NCI-H1694 treated with DMSO at 0.1 percent for 48 hours (cell line): ENCODE measurements at places on chromosomes 2 and 18.
A peak's percentile ranks its signal among the peaks of the same experiment; 100 is the strongest.

- DNase-seq = no peak
Measured at GRCh38 chr2:223071139-223071538, 19.1 kb downstream of the KCNE4 start.

GRCh38 chr2:36753706-36754221 lies 57.3 kb downstream of the VIT start:
- DNase-seq = no peak

DNA sequence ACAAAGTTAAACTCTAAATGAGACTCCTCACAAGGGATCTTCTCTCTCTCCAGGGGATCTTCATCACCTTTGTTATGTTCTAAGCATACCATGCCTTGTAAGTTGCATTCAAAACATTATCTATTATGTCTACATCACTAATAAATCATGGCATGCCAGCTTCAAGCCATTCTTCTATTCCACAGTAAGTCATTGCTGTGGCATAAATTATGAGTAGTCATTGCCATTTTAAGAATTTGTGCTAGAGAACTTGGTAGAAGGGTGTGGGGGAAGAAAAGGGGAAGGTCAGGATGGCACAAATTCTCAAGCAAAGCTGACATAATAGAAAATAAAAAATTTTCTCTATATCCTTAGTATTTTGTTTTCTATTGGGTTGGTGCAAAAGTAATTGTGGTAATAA lies 33.5 kb downstream of the BARD1 start:
- DNase-seq = no peak

- DNase-seq = no peak
Measured at GRCh38 chr18:32300914-32301313, 111.1 kb downstream of the MEP1B start.

- DNase-seq = no peak
Measured at GRCh38 chr2:128090575-128090944, 440 bp upstream of the UGGT1 start.

- no peak for DNase-seq
Measured at GRCh38 chr2:44358503-44358902, 2.8 kb downstream of the PREPL start.

- no peak for DNase-seq
Measured at GRCh38 chr18:54776282-54776977, 51.8 kb upstream of the RAB27B start.

DNA sequence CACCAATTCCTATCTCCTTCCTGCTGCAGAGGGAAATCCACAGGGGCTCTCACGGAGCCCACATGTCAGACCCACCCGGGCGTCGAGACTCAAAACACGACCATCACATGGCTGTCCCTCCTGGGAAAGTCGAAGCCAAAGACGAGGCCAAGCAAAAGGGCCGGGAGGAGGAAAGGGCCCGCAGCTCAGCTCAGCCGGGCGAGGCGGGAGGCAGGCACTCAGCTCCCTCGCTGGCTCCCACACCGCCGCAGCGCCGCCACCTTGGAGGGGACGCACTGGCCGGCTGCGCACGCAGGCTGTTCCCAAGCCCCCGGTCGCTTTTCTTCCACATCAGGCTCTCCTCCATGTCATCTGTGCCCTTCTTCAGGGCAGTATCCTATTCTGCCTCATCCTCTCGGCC lies 130.4 kb downstream of the L3MBTL4 start:
- no peak for DNase-seq

DNA sequence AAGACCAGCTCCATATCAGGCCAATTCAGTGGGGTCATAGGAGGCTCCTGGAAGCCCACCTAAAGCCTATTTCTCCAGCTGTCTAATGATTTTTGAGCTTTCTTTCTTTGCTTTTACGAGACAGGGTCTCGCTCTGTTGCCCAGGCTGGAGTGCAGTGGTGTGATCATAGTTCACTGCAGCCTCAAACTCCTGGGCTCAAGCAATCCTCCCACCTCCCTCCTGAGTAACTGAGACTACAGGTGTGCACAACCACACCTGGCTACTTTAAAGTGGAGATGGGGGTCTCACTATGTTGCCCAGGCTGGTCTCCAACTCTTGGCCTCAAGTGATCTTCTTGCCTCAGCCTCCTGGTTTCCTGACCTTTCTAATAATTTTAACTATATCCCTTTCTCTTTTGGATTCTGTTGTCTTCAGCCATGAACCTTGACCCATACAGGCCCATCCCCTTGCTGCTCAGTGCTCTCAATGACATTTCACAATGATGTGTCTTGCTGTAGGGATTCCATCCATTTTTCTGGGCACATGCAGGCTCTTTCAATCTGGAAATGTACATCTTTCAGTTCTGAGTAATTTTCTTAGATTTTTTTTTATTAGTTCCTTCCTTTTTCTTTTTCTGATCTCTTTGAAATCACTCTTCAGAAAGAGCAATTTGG lies 29.7 kb downstream of the GNLY start:
- no peak for DNase-seq

DNA sequence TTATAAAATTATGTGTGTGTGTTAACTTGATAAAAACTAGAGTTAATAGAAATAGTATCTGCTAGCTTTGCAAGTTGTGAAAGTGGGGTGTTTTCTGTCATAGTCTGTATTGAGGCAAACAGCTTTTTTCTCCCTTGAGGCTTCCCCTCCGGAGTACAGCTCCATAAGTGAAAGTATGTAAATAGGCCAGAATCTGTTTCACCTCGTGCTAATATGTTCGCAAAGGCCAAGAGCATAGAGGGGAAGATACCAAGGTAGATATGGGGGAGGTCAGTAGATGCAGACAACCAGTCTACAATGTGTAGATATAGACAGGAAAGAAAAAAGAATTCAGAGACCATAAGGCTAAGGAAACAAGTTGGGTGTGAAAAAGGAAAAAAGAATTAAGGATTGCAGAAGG lies 72.9 kb downstream of the PTRHD1 start:
- DNase-seq = no peak

DNA sequence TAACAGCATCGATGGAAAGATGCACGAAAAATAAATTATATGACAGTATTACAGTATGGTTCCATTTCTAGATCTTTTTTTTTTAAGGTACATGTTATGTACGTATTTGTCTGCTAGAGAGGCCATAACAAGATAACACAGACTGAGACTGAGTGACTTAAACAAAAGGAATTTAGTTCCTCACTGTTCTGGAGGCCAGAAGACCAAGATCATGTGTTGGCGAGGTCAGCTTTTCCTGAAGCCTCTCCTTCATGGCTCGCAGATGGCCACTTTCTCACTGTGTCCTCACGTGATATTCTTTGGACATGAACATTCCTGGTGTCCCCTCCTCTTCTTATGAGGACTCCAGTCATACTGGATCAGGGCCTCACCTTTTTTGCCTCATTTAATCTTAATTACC lies 177.4 kb downstream of the CAPN13 start:
- no peak for DNase-seq

GRCh38 chr2:118642501-118642900 lies 204.9 kb downstream of the EN1 start:
- no peak for DNase-seq

GRCh38 chr18:5628512-5629255 lies 84.9 kb upstream of the EPB41L3 start:
- no peak for DNase-seq

DNA sequence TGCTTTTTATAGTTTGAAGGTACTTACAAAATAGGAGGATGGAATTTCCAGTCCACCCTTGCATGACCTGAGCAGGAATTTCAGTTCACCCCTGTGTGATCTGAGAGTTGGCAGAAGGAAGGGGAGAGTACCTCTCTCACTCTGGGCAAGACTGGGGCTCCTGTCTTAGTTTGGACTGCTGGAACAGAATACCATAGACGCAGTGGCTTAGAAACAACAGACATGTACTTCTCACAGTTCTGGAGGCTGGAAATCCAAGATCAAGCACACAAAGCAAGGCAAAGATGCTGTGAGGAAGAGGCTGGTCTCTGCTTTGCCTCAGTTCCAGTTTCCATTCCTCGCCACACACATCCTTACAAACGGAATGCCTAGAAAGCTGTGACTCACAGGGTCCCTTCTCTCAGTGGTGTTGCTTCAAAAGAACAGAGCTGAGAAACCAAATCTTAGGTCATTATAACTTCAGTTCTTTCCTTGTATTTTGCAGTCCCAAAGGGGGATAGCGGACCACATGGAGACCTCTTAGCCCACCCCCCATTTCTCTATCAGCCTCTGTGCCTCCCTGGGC lies 108.8 kb upstream of the HAAO start:
- DNase-seq = no peak

DNA sequence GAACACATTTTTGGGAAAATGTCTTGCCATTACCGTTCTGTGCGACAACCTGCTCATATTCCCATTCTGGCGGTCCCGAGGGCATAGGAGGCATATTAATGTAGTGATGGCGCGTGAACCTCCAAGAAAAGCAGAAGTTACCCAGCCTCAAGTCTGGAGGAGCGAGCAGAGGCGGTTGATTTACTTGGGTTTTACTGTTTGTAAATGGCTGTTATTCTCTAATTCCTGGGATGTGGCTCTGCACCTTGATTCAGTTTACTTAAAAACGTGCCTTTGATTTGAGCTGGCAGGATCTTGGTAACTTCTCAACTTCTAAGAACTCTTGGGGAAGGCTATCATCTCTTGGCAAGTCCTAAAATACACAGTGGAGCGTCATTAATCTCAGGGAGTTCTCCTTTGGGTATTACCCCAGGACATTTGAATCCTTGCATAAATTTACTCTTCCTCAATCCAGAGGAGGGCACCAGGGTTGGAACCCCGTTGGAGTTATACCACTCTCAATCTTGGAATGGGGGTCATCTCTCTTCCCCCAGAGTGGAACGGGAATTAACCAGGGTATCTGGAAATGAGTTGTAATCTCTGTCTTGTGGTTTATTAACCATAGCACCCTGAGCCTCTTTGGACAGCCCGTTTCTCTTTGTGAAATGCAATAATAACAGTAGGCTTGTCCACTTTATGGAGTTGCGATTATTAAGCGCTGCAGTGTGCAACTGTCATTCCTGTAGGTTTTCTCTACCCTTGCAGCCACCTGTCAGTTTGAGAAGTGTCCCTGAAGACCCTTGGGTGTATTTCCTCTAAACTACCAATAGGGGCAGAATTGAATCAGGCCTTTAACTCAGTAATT lies 2.1 kb downstream of the HK2 start:
- DNase-seq = peak; percentile 82

GRCh38 chr2:144147356-144147755 lies 372.6 kb downstream of the ZEB2 start:
- no peak for DNase-seq

DNA sequence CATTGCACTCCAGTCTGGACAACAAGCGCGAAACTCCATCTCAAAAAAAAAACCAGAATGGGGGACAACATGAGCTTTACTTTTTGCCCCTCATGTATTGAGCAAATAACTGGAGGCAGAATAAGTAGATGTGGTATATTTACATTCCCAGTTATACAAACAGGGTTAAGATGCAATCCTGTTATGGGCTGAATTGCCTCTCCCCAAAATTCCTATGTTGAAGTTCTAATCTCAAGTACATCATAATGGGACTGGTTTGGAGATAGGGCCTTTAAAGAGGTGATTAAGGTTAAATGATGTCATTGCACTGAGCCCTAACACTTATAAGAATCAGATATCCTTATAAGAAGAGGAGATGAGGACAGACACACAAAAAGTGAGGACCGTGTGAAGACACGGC lies 319.8 kb upstream of the KLHL29 start:
- DNase-seq = no peak
